AG09319 (cell line): ENCODE measurements at places on chromosomes 16 and 17.
A peak's percentile ranks its signal among the peaks of the same experiment; 100 is the strongest.

GRCh38 chr17:11991461-11991860 is 5.8 kb downstream of the ZNF18 start:
- DNase-seq, result no peak

DNA sequence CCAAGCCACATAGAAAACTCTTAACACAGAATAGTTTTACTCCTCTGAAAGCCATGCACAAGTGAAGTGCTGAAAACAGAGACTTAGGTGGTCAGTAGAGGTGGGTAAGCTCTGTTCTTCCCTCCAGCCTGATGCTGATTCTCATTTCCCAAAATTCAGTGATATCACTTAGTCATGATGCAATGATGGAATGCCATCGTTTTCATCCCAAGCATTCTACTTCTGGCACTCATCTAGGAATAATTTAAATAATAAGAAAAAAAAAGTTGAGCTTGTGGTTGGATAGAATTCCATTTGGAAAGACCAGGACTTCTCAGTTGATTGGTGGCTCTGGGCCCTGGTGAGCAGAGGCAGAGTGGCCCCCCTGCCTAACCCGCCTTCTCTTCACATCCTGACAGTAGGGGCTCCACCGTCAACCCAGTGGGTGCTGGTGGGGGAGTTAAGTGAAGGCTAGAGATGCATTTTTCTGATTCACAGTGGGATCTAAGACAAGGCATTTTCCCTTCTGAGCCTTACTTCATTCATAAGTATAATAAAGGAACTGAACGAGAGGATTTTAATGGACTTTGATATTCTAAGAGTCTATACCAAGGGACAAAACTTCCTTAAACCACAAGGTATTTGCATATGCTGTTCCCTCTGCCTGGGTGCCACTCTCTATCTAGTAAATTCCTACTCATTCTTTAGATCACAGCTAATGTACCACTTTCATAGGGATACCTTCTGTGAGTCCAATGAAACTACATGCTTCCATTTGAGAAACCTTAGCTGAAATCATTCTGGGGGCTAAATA is 310.3 kb upstream of the DYNLRB2 start:
- DNase-seq, result no peak

- no peak for DNase-seq
Observed at GRCh38 chr16:9259914-9260608, 168.6 kb downstream of the HAPSTR1 start.

DNA sequence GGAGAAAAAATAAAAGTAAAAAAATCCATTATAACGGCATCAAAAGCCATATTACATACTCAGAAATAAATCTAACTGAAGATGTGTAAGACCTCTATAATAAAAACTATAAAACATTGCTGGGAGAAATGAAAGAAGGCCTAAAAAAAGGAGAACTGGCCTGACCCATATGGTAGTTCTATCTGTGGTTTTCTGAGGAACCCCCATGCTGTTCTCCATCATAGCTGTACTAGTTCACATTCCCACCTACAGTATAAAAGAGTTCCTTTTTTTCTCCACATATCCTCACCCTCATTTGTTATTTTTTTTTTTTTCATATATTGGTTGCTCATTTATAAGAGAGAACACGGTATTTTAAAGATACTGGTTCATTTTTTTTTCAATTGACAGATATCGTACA is 191.8 kb downstream of the STX8 start:
- no peak for DNase-seq

GRCh38 chr17:32742681-32743538 is 134.0 kb downstream of the MYO1D start:
- no peak for DNase-seq

DNA sequence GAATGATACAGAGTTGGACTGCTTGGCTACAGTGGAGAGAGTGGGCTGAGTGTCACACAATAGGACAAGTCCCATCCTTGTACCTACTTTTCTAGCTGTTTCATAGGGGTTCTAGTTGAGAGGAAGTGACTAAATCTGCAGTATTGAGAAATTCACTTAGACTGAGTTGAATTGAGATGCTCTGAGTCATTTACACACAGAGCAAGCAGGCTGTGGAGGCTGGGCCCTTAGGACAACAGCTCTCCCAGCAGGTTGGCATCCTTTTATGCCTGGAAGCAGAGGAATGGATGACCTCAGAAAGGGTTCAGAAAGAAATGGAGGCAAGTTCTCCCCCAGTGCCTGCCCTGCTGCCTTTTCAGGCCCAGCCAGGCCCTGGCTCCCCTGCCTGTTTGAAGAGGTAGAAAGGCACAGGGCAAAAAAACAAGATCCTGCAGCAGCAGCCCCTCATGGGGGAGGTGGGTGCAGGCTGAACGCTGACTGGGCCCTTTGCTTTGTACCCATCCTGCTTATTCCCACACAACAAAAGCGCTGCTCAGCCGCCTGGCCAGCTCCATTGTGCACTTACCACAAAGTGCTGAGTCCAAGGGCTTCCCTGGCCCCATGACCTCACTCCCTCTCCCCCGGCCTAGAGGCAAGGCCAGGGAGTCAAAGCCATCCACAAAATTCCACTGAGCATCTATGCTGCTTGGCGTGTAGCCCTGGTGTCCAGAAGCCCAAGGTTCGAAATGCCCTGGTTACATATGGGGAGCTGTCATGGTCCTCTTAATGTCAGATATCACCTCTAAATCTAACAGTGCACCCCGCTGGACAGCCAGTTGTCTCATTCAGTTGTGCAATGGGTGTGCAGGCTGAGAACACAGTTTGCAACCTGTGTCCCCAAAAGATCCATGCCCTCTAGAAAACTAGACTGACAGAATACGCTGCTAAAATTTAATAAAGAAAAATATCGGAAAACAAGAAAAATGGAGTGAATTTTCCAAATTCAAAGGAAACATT is 5.4 kb upstream of the CRYBA1 start:
- peak; percentile 81 for DNase-seq

DNA sequence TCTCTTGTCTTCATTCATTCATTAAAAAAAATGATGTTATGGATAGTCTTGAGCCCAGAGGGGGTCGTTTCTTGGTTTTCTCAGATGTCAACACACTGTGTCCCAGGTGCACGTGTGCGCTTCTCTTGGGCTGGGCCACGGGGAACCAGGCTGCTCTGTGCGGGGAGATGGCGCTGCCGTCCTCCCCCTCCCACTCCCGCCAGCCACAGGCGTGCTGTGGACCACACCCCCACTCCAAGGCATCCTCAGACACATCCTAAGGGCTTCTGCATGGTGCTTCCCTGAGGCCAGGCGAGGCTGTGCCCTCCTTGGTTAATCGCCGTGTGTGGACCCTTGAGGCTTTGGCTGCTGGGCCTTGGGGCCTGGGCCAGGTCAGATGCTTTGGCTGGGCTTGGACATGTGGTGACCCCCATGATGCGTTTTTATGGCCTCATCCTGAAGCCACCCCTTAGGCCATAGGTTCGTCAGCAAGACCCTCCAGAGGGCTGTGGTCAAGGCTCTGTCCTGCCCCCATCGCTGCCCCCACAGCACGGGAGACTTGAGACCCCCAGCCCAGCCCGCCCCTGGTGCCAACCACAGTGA is 245.7 kb upstream of the CIBAR2 start:
- no peak for DNase-seq

DNA sequence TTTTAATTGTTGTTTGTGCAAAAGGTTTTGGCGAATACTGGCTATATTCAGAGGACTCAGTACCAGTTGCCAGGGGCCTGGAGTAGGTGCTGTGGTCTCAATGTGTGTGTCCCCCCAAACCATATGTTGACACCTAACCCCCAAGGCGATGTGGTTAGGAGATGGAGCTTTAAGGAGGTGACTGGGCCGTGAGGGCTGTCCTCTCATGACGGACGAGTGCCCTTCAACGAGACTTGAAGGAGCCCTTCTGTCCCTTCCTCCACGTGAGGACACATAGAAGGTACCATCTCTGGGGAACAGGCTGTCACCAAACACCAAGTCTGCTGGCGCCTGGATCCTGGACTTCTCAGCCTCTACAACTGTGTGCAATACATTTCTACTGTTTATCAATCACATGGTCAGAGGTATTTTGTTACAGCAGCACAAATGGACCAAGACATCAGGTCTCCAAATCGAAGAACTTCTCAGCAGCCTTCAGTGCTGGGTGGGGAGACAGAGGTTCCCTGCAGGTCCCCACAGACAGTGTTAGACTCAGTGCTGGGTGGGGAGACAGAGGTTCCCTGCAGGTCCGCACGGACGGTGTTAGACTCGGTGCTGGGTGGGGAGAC is 24.8 kb upstream of the METRNL start:
- DNase-seq, result no peak

GRCh38 chr16:31386157-31386984 is 6.8 kb upstream of the ITGAD start:
- DNase-seq, result no peak

GRCh38 chr17:12227547-12227946 is 206.9 kb downstream of the MAP2K4 start:
- no peak for DNase-seq

GRCh38 chr16:23821875-23822688 is 13.7 kb upstream of the PRKCB start:
- no peak for DNase-seq

DNA sequence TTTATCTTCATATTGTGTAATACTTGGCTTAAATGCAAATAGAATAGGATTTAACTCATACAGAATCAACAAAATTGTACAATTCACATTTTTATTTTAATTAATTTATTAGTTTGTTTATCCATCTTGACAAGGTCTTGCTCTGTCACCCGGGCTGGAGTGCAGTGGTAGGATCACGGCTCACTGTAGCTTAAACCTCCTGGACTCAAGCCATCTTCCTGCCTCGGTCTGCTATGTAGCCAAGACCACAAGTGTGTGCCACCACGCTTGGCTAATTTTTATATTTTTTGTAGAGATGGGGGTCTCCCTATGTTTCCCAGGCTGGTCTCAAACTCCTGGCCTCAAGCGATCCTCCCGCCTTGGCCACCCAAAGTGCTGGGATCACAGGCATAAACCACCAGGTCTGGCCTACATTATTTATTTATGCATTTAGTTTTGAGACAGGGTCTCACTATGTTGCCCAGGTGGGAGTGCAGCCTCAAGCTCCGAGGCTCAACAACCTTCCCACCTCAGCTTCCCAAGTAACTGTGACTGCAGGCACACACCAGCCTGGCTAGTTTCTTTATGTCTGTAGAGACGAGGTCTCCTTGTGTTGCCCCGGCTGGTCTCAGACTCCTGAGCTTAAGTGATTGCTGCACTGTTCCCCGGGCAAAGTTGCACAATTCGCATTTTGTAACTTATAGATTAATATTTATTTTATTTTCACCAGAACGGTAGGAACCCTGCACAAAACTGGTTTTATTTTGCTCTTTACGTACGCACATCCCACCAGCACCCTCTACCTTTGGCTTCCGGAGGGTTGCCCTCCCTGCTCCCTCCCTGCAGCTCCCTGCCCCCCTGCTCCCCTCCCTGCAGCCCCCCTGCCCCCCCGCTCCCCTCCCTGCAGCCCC is 4.9 kb downstream of the DPEP1 start:
- DNase-seq, result no peak

DNA sequence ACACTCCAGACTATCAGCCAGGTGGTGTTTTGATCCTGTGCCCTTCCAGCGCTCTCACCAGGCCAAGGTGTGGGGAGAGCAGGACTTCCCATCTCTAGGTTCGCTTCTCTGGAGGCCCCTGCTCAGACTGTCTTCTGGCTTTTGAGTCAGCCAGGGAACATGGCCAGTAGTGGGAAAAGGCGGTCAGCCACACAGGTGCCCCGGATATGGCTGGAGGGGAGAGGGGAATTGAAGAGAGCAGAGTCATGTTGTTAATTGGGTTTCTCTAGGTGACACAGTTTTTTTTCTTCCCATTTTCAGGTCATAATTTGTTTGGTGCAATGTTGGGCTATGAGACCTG is 1.5 kb downstream of the MINK1 start:
- DNase-seq, result no peak

DNA sequence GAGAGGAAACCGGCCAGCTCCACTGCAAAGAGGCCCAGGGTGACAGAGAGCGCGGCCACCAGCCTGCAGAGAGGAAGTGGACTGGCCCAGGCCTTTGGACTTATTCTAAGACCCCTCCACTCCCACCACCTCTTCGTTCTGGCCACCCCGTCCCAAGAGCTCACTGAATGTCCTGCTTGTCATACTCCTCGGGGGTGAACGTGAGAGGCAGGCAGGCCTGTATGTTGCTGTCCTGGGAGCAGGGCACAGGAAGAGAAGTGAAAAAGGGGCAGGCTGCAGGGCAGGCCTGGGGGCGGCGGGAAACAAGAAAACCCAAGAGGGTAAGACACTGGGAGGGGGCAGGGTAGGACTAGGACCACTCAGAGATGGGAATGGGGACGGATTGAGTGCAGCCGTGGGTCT is 384 bp downstream of the TMEM107 start:
- no peak for DNase-seq

- DNase-seq, result no peak
Observed at GRCh38 chr16:12206098-12206748, 229.7 kb downstream of the SNX29 start.

- DNase-seq, result no peak
Observed at GRCh38 chr16:24652803-24653202, 76.6 kb upstream of the TNRC6A start.

DNA sequence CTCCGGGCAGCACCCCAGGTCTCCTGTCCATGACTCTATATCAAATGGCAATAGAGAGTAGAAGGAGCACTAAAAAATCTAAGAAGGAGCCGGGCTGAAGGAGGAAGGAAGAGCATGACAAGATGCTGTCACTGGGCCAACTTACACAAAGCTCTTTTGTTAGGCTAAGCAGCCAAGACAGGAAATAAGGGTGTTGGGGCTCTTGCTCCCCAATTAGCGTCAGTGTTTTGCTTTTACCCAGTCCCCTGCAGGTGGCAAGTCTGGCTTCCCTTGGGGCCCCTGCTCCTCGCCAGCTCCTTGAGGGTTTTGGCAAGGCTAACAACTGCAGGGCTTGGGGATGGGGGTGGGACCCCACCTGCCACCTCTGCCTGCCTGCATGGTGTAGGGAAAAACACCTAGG is 120.5 kb downstream of the CCT6B start:
- no peak for DNase-seq

- DNase-seq, result no peak
Observed at GRCh38 chr16:51624080-51624775, 473.2 kb upstream of the SALL1 start.

GRCh38 chr17:5631958-5632590 is 47.8 kb upstream of the NLRP1 start:
- no peak for DNase-seq
